Uterus (tissue), 4 donors: ENCODE measurements at places on chromosomes 12 and 14. TPM values are rescaled to one million over a fixed set of nuclear protein-coding genes. Genes with fewer than 3 reads are reported as not detected.

The IL31 gene
- total RNA-seq = not detected

DNA sequence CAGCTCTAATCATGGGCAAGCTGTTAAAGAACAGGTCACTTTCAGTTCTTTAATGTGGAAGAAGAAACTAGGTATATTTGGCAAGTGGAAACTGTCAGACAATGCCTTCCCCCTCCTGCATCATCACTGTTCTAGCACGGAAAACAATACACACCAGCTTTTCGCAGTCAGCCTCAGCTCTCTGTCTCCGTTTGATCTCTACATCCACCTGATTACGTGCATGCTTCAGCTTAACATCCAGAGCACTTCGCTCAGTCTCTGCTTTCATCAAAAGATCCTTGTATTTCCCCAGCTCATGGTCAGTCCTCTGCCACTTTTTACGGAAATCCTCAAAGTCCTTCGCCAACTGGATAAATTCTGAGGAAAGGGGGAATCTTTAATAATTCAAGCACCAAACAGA lies 19.0 kb downstream of the RACGAP1 start:
- no peak for DNase-seq

DNA sequence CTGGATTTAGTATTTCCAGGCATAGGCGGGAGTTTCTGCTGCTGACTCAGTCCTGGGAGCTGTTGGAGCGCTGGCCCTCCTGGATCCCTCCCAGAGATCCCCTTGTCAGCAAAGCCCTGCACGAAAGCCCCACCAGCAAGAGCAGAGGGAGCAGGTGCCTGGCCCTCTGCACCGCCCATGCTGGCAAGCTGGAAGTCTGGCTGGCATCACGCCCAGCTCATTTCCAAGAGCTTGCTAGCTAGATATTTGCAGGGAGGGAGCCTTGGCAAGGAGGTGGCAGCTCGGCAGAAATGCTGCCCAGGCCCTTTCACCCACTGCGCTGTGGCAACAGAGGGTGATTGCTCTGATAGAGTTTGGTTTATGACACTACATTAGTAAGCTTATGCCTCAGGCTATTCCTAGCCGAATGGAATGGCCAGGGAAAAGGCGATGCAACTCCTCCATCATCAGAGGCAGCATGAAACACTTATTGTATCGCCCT lies 193.9 kb downstream of the EMP1 start:
- DNase-seq = peak; percentile 59

DNA sequence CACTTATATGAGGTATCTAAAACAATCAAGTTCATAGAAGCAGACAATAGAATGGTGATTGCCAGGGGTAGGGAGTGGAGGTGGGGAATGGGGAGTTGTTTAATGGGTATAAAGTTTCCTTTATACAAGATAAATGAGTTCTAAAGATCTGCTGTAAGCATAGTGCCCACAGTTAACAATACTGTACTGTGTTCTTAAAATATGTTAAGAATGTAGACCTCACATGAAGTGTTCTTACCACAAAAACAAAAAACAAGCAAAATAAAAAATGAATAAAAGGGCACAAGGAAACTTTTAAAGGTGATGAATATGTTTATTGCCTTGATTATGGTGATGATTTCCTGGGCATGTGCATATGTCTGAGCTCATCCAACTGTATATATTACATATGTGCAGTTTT lies 211.8 kb downstream of the MSRB3 start:
- DNase-seq = no peak

- no peak for DNase-seq
These were observed 7.4 kb upstream of the DLGAP5 start for GRCh38 chr14:55198749-55199148.

The PTPRO gene
- 6.7 TPM for total RNA-seq

DNA sequence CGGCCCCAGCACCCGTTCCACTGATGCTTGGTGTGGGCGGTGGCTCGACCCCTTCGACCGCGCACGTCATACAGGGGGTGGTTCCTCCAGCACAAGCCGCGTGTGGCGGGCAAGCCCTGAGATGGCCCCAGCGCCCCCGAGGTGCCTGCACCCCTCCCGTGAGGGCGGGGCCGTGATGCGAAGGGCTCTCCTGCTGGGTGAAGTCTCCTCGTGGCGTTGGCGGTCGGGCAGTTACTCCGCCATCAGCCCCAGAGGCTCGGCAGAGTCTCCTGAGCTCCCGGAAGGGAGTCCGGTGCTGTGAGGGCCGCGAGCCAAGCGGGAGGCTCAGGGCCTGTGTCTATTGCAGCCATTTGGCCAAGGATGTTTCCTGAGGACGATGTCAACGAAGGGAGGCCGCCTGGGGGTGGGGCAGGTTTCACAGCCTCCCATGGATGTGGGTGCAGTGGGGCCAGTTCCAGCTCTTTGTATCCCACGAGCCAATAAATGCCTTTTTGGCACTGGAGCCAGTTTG lies 78.1 kb upstream of the GALNT9 start:
- DNase-seq = no peak

The CFL2 gene
- total RNA-seq = 157 TPM

The RNU4-1 gene
- total RNA-seq = under 0.01 TPM

The MAPK1IP1L gene
- total RNA-seq = 38.8 TPM

DNA sequence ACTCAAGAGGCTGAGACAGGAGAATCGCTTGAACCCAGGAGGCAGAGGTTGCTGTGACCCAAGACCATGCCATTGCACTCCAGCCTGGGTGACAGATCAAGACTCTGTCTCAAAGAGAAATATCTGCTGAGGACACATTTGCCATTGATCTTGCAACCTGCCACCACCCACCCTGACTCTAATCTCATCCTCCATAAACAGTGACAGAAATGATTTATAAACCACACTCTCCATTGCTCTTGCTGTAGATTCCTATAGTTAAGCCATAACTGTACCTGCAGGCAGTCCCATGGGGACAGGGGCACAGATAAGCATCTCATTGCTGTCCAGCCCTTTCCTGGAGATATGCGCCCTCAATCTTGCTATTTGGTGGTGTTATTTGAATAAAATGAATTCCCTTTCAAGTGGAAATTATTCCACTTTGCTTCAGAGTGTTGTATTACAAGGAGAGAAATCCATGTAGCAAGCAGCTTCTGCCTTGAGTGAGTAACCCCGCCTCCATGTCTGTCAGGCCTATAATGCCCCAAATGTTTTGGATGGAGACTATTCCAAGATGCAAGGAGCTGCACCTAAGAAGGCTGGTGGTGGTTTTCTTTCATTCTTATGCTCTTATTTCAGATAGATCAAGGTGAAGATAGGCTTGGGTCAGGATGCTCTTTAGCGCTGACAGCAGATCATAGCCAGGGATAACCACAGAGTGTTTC lies 3.0 kb upstream of the ZDHHC22 start:
- DNase-seq = no peak

DNA sequence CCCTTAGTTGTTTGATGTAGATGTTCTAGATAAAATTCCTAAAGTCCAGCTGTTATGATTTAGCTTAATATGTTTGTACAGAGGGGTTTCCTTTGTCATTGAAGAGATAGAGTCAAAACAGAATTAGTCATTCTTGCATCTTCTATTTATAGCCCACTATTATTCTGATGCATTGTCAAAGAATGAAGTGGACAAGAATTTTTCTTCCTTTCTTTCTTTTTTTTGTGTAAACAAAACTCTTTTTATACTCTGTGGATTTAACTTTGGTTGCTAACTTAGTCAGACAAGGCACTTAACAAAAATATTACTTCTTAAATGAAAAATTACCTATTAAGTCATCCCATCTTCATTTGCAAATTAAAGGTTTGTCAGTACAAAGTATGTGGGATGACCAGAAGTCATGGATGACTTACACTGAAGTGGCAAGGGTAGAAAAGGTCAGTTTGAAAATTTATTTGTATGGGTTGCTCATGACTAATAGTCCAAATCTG lies 215.6 kb upstream of the DDHD1 start:
- no peak for DNase-seq

The GPR68 gene
- 0.48 TPM for total RNA-seq

- no peak for DNase-seq
These were observed 1.5 kb upstream of the TEX52 start for GRCh38 chr12:2858334-2858733.

GRCh38 chr12:128797119-128798118 lies 26.3 kb downstream of the SLC15A4 start:
- DNase-seq = no peak

The SLC39A5 gene
- total RNA-seq = 0.29 TPM

The LGMN gene
- total RNA-seq = 91.4 TPM

GRCh38 chr12:123961585-123962345 lies 10.9 kb downstream of the CCDC92 start:
- no peak for DNase-seq

DNA sequence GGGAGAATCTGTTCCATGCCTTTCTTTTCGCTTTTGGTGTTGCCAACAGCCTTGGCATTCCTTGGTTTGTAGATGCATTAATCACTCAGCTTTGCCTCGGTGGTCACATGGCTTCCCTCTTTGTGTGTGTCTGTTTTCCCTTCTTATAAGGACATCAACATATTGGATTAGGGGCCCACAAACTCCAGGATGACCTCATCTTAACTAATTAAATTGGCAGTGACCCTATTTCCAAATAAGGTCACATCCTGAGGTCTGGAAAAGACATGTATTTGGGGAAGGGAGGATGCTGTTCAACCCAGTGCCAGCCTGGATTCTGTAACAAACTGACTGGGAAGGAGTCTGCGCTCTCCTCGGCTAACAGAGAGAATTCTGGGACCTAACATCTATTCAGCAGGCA lies 365.7 kb upstream of the FKBP4 start:
- peak; percentile 33 for DNase-seq

The SOCS4 gene
- total RNA-seq = 10.2 TPM

DNA sequence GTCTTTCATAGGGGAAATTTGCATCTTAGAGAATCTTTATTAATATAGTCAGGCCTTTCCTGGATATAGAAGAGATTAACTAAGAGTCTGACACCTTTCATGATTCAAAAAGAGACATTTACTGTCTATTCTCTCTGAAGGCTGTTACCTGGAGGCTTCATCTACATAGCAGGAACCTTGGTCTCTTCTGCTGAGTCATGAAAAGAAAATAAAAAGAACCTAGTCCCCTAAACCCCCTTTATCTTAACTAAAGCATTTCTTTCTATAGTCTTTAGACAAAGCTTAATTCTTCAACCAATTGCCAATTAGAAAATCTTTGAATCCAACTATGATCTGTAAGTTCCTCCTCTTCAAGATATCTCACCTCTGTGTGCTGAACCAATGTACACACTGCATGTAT lies 33.1 kb downstream of the RPS29 start:
- no peak for DNase-seq

- no peak for DNase-seq
These were observed 262.6 kb upstream of the BTG1 start for GRCh38 chr12:92408072-92408900.

DNA sequence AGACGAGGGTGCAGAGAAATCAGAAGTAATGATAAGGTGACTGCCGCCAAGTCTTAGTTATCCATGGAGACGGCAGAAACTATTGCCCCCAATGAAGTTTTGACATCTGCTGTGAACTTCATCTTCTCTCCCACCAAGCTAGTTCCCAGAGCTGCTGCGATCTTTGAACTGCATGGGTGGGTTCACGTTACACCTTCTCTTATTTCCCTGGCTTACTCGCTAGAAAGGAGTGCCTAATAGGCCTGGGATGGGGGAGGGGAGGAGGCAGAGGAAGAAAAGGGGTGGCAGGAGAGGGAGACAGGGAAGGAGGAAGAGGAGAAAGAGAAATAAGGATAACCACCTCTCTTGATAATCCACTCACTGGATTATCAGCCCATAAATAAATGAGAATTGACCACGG lies 157.1 kb downstream of the NTF3 start:
- DNase-seq = no peak

- DNase-seq = no peak
These were observed 3.5 kb downstream of the OTX2 start for GRCh38 chr14:56806760-56807159.

The KLHL33 gene
- 1.3 TPM for total RNA-seq

GRCh38 chr14:97277711-97278110 lies 480.5 kb downstream of the VRK1 start:
- DNase-seq = no peak

- DNase-seq = no peak
These were observed 49.2 kb downstream of the GPR135 start for GRCh38 chr14:59415836-59416602.

- DNase-seq = no peak
These were observed 84.2 kb downstream of the SCARB1 start for GRCh38 chr12:124779161-124780141.

The SAMD15 gene
- 0.55 TPM for total RNA-seq
